ENCODE measurements at places on chromosomes 1 and 21.

DNA sequence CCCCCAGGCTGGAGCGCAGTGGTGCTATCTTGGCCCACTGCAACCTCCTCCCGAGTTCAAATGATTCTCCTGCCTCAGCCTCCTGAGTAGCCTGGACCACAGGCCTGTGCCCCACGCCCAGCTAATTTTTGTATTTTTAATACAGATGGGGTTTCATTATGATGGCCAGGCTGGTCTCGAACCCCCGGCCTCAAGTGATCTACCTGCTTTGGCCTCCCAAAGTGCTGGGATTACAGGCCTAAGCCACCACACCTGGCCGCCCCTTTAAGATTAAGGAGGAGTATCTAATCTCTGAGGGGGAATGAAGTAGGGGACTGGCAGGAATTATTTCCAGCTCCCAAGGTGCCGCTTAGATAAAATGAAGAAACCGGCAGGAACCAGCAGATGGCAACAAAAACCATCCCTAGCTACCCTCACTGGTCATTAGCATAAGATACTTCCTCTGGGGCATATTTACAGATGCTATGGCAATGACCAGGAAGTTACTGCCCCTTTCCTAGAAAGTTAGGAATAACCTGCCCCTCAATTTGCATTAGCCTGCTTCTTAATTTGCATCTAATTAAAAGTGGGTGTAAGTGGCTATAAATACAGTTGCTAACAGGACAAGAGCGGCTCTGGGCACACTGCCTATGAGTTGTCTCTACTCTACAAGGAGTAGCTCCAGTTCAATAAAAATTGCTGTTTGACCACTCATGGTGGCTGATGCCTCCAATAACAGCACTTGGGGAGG is 7.1 kb upstream of the NSUN4 start:
- DNase-seq, result no peak

DNA sequence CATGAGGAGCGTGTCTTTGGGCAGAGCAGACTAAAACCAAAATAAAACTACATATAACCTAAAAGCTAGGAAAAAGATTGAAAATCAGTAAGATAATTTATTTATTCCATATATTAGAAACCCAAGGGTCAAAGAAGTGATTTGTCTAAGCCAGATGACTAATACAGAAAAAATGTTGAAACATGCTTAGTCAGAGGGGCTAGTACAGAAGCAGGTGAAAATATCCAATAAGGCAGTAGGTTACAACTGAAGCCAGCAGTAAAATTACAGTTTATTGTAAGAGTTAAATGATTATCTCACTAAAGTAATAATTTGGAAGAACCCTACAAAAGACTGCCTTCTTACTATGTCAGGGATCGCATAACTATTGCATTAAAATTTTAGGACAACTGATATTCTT is 1190.9 kb upstream of the PRMT6 start:
- DNase-seq, result no peak

DNA sequence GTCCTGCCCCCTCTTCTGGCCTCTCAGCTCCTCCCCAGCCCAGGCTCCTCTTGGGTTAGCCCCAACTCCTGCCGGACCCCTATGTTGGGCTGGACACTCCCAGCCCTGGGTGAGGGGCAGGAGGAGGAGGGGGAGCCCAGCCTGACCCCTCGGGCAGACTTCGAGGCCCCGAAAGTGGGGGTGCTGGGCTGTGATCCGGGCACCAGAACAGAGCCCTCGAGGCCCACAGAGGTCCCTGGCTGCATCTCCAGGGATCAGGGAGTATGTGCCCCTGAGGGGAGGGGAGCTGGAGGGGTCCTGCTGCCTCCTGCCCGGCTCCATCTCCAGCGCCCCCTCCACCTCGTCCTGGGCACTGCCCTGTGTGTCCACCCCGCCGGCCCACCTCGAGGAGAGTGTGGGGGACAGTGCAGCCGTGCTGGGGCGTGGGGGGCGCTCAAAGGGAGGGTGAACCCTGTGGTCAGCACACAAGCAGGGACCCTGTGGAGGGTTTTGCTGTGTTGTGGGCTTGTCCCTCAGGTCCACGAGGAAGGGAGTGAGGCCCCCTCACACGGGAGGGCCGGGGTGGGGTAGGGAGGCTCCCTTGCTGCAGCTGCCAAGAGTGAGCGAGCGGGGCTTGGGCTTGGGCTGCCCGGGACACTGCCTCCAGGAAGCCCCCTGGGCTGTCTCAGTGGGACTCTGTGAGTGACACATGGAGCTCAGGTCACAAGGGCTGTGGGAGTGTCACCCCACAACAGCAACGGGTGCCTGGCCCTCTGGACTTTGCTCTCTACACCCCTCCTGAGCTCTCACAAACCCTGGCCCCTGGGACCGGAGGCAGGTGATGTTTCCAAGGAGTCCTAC is 54.4 kb downstream of the COL18A1 start:
- DNase-seq, result no peak

DNA sequence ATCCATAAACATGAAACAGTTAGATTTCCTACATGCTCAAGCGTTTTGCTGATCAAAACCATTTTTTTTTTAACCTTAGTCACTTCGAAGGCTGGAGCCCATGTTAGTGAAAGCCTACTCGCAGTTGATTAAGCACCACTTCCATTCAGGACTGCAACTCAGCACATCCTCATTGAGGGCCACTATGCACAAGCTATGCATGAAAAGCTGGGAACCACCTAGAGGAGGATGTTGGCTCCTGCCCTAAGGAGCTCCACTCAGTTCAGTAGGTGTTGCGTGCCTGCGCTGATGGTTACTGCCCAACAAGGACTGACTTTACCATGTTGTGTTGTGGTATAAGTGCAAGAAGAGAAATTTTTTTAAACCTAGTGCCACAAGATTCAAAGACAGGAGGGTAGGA is 181.4 kb upstream of the L1TD1 start:
- DNase-seq, result no peak

- no peak for DNase-seq
Observed at GRCh38 chr1:162404550-162405160, 7.3 kb downstream of the SH2D1B start.

Measured in activated naive CD4-positive, alpha-beta T cell (primary cell).